ENCODE measurements at places on chromosomes 6 and 20.

GRCh38 chr20:40331249-40331648 lies 357.8 kb downstream of the MAFB start:
- no peak for DNase-seq

DNA sequence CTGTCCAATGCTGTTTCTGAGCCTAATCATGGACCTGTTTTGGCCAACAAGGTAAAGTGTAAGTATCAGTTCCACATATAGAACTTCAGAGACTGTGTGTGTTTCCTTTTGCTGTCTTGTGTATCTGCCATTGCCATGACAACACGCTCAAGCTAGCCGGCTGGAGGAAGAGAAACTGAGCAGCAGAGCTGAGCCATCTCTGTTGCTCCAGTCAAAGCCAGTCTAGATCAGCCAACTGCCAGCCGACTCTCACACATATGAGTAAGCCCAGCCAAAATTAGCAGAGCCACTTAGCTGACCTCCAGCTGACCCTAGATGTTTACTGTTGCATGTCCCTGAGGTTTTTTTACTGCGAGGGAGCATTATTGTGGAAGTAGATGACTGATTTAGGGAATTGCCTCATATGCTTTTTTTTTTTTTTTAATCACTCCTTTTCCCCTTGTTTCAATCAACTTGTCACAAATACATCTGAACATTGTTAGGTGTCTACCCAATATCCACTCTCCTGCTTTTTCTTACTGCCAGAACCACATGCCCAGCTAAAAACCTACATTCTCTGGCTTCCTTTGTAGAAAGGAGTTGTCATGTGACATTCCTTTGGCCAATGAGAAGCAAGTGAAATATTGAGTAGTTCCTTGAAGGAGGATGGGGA lies 304.3 kb upstream of the SUPT3H start:
- DNase-seq = peak; percentile 55

- no peak for DNase-seq
Observed at GRCh38 chr6:54071821-54072340, 39.4 kb upstream of the MLIP start.

DNA sequence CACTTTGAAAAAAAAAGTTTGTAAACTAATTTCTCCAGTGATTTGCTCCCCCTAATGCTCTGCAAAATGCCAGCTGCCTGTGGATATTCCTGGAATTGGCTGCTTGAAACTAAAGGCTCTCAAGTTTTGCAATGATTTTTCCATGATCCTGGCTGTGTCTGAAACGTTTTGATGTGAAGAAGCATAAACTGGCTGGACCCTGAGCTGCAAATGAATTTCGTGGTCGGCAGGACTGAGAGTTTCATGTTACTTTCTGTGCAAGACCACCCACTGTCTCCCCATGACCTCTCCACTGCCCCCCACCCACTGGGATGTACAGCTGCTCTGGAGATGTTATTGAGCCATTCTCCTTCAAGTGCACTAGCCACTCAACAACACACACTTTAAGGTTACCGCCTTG lies 171.3 kb upstream of the SSTR4 start:
- DNase-seq = no peak

DNA sequence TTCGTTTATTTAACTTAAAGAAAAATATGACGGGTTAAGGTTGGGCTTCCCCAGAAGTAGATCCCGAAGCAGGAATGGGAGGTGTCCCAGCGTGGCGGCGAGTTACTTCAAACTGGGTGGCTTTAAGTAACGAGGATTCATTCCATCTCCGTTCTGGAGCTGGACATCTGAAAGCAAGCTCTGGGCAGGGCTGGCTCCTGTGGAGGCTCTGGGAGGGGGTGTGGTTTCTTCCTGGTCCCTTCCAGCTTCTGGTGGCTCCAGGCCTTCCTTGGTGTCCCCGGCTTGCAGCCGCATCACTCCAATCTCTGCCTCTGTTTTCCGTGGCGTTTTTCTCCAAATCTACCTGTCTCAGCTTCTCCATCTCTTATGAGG lies 47.3 kb upstream of the BHLHE23 start:
- DNase-seq = no peak

Measured in CD4-positive, alpha-beta T cell treated with Interleukin-10 for 1 hour (primary cell).